GM19239 (cell line): ENCODE measurements at places on chromosomes 1 and 21.

DNA sequence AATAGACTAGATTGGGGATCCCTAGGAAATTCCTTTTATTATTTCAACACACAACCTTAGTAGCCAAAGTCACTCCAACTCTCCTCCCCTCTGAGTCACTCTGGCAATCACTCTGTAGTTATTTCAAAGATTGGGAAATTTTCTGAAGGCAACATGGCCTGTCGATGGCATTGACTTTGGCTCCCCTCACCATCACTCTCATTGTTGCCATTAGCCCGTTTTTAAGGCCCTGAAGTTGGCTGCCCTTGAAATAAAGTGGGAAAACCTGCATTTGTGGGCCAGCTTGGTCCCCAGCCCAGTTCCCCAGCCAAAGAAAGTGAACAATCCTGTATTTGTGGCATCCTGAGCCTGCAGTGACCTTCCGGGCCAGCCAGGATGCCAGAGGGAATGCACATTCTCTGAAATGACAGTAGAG, 52.5 kb downstream of the CDC7 start:
- DNase-seq: no peak

- DNase-seq: no peak
These were observed 182.9 kb upstream of the KCND3 start for GRCh38 chr1:112172294-112172882.

GRCh38 chr21:17334484-17334883, 178.4 kb upstream of the CXADR start:
- DNase-seq: no peak

- DNase-seq: no peak
These were observed 44.9 kb upstream of the COL6A2 start for GRCh38 chr21:46052703-46053651.

DNA sequence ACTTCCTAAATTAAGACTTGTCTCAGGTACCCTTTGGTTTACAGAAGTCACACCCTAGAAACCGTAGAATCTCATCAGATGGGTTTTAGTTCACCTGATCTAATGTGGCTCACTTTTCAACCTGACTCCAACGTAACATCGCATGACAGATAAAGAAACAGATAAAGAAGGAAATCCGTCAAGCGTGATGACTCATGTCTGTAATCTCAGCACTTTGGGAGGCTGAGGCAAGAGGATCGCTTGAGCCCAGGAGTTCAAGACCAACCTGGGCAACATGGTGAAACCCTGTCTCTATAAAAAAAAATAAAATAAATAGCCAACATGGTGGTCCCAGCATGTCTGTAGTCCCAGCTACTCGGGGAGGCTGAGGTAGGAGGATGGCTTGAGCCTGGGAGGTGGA, 97.3 kb downstream of the SPSB1 start:
- DNase-seq: no peak

DNA sequence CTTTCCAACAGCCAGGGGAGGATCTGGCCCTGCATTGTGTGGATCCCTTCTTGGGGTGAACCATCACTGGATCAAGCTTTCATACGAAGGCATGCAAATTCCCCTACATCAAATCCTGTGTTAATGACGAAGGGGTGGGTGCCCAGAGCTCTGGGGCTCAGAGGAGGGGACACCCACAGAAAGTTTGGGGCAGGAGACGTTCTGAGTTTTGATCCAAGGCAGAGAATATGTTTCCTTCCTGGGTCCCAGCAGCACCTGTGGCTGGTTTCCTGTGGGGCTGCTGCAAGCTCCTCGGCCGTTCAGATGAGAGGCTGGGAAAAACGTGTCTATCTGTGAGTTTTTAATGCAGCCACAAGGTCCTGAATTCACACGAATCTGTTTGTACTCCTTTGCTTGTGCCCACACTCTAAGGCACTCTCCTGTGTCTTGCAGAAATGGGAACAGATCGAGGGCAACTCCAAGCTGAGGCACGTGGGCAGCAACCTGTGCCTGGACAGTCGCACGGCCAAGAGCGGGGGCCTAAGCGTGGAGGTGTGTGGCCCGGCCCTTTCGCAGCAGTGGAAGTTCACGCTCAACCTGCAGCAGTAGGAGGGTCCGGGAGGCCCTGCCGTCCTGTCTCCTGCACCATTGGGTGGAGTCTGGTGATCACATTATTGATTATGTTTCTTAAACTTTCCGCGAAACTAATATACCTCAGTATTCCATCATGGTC, 147.1 kb downstream of the PGBD5 start:
- DNase-seq: no peak

GRCh38 chr1:78333502-78333901, 157.3 kb upstream of the PTGFR start:
- DNase-seq: peak; percentile 3

- DNase-seq: no peak
These were observed 267.3 kb downstream of the LTN1 start for GRCh38 chr21:28725396-28725795.

DNA sequence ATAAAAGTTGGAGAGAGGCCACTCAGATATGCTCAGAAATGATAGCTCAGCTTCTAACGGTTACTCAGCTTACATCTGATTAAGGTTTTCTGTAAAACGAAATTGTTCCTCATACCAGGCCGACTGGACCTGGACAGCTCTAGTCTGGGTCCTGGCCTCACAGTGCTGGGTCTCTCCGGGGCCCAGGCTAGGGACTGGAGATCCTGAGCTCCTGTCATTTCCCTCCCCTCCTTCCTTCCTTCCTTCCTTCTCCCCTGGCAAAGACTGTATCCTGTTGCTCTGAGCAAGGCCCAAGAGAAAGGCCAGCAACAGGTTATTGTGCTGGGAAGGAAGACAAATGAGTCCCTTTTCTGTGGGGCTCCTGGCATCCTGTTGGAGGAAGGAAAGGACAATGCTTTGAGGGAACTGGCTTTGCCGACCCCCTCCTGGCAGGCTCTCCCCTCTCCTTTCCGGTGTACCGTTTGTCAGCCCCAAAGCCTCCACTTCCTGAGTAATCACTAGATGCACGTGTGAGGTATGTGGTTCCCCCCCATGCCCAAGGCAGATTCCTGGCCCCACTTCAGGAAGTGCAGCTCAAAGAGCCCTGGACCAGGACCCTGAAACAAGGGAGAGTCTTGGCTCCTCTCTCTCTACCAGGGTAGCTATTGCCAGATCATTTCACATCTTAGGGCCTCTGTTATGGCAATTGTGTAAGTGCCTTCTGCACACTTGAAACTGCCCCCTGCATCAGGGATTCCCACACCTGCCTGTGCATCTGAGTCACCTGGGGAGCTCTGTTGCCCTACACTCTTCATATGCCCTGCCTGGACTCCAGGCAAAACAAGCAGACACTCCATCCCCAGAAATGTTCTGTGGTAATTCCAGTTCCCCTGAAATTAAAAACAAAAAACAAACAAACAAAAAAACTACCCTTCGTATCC, 212.7 kb upstream of the FGGY start:
- DNase-seq: no peak

GRCh38 chr1:29145739-29146437, 22.2 kb upstream of the TMEM200B start:
- DNase-seq: no peak

- no peak for DNase-seq
These were observed 520.5 kb downstream of the USP25 start for GRCh38 chr21:16250273-16250672.
